ENCODE measurements at places on chromosomes 2 and 18.

- DNase-seq, result no peak
These were observed 96.6 kb upstream of the TWSG1 start for GRCh38 chr18:9237981-9238380.

GRCh38 chr18:2009942-2010697 is 561.2 kb downstream of the METTL4 start:
- no peak for DNase-seq

- DNase-seq, result no peak
These were observed 70.8 kb upstream of the LPIN2 start for GRCh38 chr18:3083766-3084165.

DNA sequence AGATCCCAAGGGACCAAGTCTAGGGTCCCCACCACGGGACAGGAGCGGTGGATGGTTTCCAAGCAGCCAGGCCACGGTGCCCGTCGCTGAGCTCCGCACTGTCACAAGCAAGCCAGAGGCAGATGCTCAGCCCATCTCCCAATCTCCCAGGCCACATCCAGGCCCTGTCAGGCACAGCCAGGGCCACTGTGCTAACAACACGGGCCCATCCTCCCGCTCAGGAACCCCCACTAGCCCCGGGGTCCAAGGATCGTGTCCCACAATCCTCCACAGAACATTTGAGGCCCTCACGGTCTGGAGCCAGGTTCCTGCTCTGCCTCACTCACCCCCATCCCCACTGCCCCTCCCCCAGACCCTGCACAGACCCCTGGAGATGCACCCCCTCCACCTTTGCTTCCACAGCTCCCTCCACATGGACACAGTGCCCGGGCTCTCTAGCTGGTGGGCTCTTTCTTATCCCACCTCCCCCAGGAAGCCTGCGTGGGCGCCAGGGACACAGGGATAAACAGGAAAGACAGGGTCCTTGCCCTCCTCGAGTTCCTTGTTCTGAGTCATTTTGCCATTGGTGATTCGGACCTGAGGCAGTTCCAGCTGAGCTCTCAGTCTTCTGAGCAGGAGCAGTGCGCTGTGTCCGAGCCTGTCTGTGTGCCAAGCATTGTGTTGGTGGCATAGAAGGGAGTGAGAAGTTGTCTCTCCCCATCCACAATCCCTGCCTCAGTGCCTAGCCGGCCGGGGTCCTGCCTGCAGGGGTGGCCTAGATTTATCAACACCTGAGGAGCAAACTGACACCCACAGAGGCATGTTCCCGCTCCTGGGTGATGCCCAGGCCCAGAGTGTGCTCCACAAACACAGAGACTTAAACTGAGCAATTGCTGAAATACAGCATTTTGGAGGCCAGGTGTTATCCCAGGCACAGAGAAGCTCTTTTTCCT is 7.0 kb downstream of the CROCC2 start:
- no peak for DNase-seq

DNA sequence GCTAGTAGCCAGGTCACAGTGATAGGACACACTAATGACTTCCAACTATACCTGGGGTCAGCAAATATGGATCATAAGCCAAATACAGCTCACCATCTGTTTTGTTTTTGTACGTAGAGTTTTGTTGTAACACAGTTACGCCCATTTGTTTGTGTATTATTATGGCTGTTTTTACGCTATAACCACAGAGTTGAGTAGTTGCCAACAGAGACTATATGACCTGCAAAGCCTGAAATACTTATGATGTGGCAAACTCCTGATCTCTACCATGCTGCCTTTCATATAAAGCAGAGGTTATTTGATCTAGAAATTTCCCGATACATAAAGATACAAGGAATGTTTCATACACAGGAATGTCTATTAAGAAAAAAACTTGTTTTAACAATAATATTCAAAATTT is 152.2 kb downstream of the HNMT start:
- no peak for DNase-seq

- DNase-seq, result no peak
These were observed at the start of gene CHST9 for GRCh38 chr18:27185025-27185763. Gene CHST9 (minus strand): TSS chr18:27185308. CDS start chr18:27142809, 42,499 bp downstream.

- DNase-seq, result no peak
These were observed 96.9 kb downstream of the COPS8 start for GRCh38 chr2:237182422-237183123.

- no peak for DNase-seq
These were observed 289.3 kb downstream of the MEIS1 start for GRCh38 chr2:66724241-66724640.

GRCh38 chr2:178025551-178026185 is 46.9 kb downstream of the PDE11A start:
- no peak for DNase-seq

GRCh38 chr2:189954989-189955388 is 107.5 kb downstream of the MSTN start:
- DNase-seq, result no peak

GRCh38 chr2:119389615-119390306 is 23.0 kb downstream of the DBI start:
- no peak for DNase-seq

DNA sequence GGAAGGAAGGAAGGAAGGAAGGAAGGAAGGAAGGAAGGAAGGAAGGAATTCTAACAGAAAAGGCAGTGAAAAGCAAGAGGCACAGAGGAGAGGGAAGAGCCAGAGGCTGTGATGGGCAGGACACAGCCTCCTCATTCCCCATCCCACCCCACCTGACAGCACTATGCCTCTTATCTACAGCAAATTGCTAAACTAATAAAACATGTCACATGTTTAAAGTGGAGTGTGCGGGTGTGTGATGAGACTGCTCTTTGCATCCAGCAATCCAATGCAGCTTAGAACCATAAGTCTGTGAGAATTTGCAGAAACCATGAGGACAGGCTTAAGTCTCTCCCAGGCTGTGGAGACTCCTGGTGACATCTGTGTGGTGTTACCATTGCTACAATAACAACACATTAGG is 108.4 kb upstream of the ALK start:
- DNase-seq, result no peak

- DNase-seq, result no peak
These were observed 39.6 kb upstream of the SCN1A start for GRCh38 chr2:166167449-166167848.

DNA sequence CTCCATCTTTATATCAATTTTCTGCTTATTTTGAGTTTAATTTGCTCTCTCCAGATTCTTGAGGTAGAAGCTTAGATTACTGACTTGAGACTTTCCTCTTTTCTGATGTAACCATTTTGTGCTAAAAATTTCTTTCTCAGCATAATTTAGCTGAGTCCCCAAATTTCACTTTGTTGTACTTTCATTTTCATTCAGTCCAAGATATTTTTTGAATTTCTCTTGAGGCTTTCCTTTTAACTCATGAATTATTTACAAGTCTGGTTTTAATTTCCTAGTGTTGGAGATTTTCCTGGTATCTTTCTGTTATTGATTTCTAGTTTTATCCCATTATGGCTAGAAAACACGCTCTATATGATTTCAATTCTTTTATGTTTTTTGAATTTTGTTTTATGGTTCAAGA is 144.7 kb upstream of the PGAP1 start:
- DNase-seq, result no peak

GRCh38 chr2:132415915-132416722 is 486 bp upstream of the GPR39 start:
- DNase-seq, result no peak

DNA sequence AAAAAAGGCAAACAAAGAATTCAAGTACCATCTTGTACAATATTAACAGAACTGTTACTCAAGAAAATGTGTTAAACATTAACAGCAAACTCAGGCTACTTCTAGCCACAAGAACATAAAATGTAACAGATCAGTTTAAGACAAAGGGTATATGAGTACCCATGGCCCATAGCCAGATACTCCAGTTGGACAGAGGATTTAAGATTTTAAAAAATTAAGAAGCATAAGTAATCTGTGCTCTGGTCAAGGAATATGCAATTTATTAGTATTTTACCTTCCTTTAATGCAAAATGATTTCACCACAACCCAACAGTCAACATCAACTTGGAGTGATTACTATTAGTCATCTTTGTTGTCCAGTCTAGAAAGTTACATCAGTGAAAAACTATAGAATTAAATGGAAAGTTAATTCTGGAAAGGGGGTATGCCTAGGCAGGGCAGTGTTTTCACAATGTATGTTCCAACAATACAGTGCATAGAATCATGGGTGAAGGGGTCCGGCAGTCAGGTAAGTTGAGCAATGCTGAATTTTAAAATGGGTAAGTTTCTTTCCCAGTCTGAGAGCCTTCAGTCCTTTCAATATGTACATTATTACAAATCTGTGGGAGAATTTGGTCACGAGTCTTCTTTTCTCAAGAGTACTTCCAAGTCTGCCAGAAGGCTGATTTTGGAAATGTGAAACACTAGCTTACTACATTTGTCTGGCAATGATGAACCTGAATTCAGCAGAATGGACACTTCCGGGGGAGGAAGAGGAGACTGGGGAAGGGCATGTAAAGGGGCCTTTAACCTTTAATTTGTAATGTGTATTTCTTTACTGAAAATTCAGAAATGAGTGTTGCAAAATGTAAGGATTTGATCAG is 34.5 kb downstream of the SFT2D3 start:
- no peak for DNase-seq

DNA sequence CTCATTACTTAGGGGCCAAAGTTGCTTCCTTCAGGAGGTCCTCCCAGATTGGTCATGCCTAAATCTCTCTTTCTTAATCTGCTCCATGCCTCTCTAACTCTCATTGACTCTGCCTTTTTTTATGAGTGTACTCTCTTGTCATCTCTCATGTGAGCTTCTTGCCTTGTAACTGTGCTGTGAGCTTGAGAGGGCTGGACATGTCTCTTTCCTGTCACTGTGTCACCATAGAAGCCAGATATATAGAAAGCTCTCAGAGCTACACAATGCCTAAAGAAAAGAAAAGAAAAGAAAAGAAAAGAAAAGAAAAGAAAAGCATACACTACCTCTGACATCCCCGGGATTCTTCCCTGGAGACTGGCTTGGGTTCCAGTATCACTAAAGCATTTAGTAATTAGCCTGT is 161.5 kb upstream of the SKOR2 start:
- DNase-seq, result no peak

Measured in naive thymus-derived CD8-positive, alpha-beta T cell (primary cell).